ENCODE measurements at places on chromosomes 5 and 9. TPM values are rescaled to one million over a fixed set of nuclear protein-coding genes. Genes with fewer than 3 reads are reported as not detected.

LTC4S gene
- total RNA-seq, result 3.7 TPM

DNA sequence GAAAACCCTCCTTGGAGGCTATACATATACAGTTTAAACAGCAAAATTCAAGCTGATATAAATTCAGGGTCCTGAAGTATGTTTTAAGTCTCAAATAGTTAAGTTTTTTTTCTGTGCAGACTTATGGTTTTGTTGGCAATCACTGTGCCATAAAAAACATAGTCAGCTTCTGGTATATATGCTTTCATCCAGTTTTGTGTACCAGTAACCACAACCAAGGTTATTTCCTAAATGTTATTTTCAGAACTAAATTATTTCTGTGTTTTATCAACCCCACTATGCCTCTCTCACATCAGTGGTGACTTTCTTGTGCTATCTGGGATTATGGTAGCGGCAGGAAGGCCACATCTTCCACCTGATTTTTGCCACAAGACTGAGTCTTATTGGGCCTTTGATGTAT lies 107.7 kb upstream of the SMARCA2 start:
- H3K4me1 ChIP-seq, result no peaks in the 10 kb centered on the region
- H3K27ac ChIP-seq, result no peak overlapping the region
- no peak overlapping the region for H3K4me3 ChIP-seq
- H3K36me3 ChIP-seq, result no peaks in the 10 kb centered on the region
- H3K27me3 ChIP-seq, result no peaks in the 10 kb centered on the region
- DNase-seq, result no peak

DNA sequence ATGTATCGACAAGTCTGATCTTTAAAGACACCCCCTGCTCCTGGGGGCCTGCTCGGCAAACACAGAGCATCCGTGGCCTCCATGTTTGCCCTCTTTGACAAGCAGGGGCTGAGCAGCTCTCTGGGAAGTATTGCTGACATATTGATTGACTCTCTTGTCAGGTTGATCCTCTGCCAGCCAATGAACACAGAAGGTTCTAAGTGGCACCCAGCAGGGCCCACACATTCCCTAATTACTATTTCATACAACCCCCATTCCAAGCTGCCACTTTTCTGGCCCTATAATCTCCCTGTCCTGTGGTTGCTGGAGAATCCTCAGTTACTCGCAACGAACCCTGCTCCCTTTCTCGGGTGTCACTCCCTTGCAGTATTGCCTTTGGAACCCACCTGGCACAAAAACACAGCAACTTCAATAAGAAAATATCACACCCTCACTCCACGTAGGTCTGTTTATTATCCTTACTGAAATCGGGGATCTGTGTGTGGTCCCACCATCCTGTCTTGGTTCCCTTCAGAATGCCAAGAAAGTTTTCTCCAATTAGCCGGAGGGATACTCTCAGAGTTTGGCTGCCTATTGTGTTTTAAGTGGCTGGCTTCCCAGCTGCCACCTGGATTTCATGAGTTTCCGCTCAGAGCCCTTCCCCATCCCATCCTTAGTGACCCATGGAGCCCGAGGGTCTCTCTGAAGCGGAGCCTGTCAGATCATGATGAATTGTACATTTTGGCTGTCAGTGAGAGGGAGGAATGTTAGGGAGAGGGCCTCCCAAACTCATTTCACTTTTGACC lies 249.0 kb upstream of the WWC1 start:
- H3K36me3 ChIP-seq, result no peaks in the 10 kb centered on the region
- no peak overlapping the region for H3K4me3 ChIP-seq
- no peaks in the 10 kb centered on the region for H3K27me3 ChIP-seq
- no peak for DNase-seq
- no peaks in the 10 kb centered on the region for H3K4me1 ChIP-seq

GRCh38 chr5:53479590-53480415 lies 626 bp upstream of the FST start:
- DNase-seq, result peak; percentile 74
- peak overlapping the region; percentile 50 for H3K27ac ChIP-seq
- H3K36me3 ChIP-seq, result peaks cover 14% of the 10 kb centered on the region
- H3K27me3 ChIP-seq, result no peaks in the 10 kb centered on the region

SURF4 gene
- 638 TPM for total RNA-seq

DNA sequence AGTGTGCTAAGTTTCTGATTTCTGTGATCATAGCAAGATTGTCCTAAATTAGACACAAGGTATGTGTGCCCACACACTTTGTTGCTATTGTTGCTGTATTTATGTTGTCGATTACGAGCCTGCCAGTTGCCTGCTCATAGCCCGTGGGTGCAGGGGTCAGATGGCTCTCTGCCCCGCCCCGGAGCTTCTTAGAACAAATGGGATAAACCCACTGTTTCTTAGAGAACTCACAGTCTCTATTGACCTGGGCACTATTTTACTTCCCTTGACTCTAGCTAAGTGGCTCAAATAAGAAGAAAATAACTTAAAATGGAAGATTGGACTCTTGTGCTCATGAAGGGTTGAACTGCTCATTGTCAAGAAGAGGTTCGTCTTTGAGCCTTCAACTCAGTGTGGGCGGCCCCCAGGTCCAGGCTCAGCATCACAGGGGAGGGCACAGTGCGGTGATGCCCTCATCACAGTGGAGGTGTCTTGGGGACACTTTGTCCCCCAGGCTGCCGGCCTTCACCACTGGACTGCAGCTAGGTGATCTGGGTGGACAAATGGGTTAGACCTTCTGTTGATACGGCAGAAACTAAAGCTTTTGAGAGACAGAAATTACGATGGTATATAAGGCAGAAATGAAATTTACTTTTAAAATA lies 155.5 kb downstream of the TENT4A start:
- no peak overlapping the region for H3K4me3 ChIP-seq
- H3K27ac ChIP-seq, result no peak overlapping the region
- no peaks in the 10 kb centered on the region for H3K36me3 ChIP-seq
- no peak for DNase-seq
- H3K27me3 ChIP-seq, result no peaks in the 10 kb centered on the region

ADRA1B gene
- total RNA-seq, result 0.32 TPM

- no peaks in the 10 kb centered on the region for H3K27me3 ChIP-seq
- H3K27ac ChIP-seq, result no peak overlapping the region
- H3K4me3 ChIP-seq, result no peak overlapping the region
- no peak for DNase-seq
- no peaks in the 10 kb centered on the region for H3K4me1 ChIP-seq
- no peaks in the 10 kb centered on the region for H3K36me3 ChIP-seq
Measured at GRCh38 chr5:198516-199196, 7.4 kb downstream of the LRRC14B start.

- H3K36me3 ChIP-seq, result no peaks in the 10 kb centered on the region
- no peak overlapping the region for H3K27ac ChIP-seq
- H3K27me3 ChIP-seq, result peaks cover 5% of the 10 kb centered on the region
- no peaks in the 10 kb centered on the region for H3K4me1 ChIP-seq
- no peak overlapping the region for H3K4me3 ChIP-seq
- DNase-seq, result no peak
Measured at GRCh38 chr9:88287972-88288371, 100.3 kb upstream of the SPIN1 start.

- H3K4me3 ChIP-seq, result no peak overlapping the region
- DNase-seq, result no peak
- no peaks in the 10 kb centered on the region for H3K4me1 ChIP-seq
Measured at GRCh38 chr9:68509689-68510088, 31.0 kb downstream of the TMEM252 start.

TAL2 gene
- total RNA-seq, result not detected

- no peak overlapping the region for H3K27ac ChIP-seq
- no peak overlapping the region for H3K4me3 ChIP-seq
- no peak for DNase-seq
- H3K27me3 ChIP-seq, result no peaks in the 10 kb centered on the region
Measured at GRCh38 chr9:471320-471719, 256.7 kb downstream of the DOCK8 start.

DNA sequence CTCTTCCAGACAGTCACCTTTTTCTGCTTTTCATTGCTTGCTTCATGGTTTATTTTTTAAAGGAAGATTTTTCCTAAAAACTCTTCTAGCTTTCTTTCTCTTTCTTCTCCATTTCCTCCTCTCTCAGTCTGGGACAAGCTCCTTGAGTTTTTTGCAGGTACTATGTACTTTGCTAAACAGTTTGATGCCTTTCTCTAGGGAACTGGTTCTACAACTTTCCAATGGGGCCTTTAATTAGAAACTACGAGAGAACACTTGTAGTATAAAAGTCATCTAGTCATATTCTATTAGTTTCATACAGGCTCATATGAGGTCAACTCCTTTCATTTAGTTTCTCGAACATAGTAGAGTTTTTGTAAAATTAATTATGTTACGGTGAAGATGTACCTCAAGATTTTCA lies 189.6 kb downstream of the DOCK8 start:
- H3K27me3 ChIP-seq, result no peaks in the 10 kb centered on the region
- DNase-seq, result no peak
- H3K27ac ChIP-seq, result no peak overlapping the region

SLC25A2 gene
- not detected for total RNA-seq

DNA sequence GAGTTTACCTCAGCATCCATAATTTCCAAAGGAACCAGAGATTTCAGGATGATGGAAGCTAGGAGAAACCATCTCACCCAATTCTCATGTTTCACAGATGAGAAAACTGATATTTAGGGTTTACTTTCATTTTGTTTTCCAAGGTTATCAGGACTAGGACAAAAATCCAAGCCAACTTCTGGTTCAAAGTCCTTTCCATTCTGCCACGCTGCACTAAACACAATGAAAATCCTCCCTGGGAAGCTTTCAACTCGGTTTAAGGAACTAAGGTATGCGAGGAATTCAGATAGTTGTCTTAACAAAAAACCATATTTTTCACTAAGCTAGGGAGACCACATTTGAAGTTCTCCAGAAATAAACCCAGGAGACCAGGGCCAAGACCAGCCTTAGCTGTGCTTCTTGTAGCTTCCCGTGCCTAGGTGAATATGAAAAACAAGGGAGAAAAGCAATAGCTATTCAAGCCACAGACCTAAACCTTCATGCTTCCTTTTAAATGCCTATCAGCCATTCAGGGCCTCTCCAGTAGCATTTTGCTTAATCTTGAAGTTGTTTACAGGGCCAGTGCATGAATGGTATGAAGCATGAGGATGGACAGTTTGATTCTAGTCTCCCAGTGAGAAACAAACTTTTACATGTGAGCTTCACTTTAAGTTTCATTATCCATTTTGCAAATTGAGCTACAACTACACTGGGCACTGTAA lies 167.9 kb downstream of the DENND1A start:
- H3K27me3 ChIP-seq, result no peaks in the 10 kb centered on the region
- no peak for DNase-seq
- no peak overlapping the region for H3K4me3 ChIP-seq
- H3K27ac ChIP-seq, result no peak overlapping the region
- H3K36me3 ChIP-seq, result no peaks in the 10 kb centered on the region
- peaks cover 30% of the 10 kb centered on the region for H3K4me1 ChIP-seq

- DNase-seq, result no peak
- no peak overlapping the region for H3K4me3 ChIP-seq
- no peak overlapping the region for H3K27ac ChIP-seq
Measured at GRCh38 chr9:94743035-94743954, 16.8 kb downstream of the AOPEP start.

DNA sequence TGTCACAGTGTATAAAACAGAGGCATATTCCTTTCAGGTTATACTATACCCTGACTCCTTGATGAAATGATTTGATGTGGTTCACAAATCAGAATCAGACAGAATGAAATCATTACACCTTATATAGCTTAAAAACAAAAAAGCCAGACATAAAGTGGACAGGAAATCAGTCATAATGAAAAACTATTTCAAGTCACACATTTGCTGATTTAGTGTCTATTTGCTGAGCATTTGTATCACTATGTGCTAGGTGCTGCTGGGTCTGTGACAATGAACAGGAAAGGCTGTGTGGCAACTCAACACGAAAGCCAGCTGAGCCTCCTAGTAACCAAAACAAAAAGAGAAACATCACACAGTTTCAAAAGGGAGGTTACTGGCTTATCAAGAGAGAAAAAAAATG lies 194.0 kb downstream of the EFNA5 start:
- H3K27me3 ChIP-seq, result peaks cover 17% of the 10 kb centered on the region
- H3K36me3 ChIP-seq, result no peaks in the 10 kb centered on the region
- H3K4me1 ChIP-seq, result no peaks in the 10 kb centered on the region
- H3K4me3 ChIP-seq, result no peak overlapping the region
- no peak overlapping the region for H3K27ac ChIP-seq

- no peak overlapping the region for H3K27ac ChIP-seq
- H3K4me1 ChIP-seq, result peaks cover 28% of the 10 kb centered on the region
- DNase-seq, result no peak
- no peak overlapping the region for H3K4me3 ChIP-seq
- H3K36me3 ChIP-seq, result no peaks in the 10 kb centered on the region
Measured at GRCh38 chr9:69582018-69582417, 90.2 kb downstream of the APBA1 start.
